Activated T-helper 9 cell treated with anti-CD3 and anti-CD28 coated beads, Interleukin-2, amount 50 U/mL, for 16 hours (primary cell): ENCODE measurements at places on chromosomes 5 and 9.

DNA sequence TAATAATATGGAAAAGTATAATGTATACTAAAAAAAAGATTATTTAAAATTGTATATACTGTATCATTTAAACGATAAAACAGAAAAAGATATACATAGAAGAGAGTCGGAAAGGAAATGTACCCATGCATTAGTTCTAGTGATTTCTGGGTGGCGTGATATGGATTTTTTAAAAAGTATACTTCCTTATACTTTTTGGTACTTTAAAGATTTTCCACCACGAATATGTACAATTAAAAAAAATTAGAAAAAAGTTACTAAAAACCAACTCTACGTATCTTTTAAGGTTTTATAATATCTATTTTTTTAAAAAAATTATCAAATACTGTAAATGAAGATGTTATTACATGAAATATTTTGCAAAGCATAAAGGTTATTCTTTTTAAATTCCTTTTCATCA lies 12.3 kb downstream of the PHF19 start:
- no peak for DNase-seq

- no peak for DNase-seq
Observed at GRCh38 chr5:9201011-9201410, 344.9 kb downstream of the SEMA5A start.

GRCh38 chr5:72597456-72597948 lies 90.3 kb upstream of the ZNF366 start:
- no peak for DNase-seq

DNA sequence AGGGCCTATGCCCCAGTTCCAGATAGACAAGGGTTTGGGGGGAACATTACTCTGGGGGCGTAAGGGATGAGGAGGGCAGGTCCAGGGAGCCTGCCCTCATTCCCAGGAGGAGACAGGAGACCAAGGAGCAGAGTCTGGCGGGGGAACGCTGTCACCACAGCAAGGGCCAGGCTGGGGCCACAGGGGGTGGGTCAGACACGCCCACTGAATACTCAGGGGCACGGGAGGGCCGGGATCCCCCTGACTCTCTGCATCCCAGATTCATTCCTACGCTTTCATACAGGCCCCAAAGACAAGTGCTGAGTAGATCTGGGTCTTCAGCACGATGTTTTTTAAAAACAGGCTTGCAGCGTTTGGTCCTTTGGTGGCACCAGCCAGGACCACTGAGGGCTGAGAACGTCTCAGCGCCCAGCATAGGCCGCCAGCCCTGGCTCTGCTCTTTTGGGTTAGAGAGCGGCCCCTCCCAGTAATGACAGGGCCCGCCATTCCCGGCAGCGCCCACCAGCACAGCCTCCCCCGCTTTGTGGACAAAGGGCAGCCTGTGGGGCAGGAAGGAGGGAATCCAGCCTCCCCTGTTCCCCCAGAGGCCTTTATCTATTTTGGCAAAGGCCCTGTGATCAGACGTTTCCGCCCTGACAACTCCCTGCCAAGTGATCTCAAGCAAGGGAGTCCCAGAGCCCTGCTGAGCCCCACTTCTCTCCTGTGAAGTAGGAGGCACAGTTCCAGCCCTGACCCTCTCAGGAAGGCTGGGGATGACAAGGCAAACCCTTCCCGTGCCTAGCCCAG lies 24.9 kb downstream of the NEK6 start:
- no peak for DNase-seq

- DNase-seq = no peak
Observed at GRCh38 chr9:136401173-136401922, 1.4 kb upstream of the SNAPC4 start.

DNA sequence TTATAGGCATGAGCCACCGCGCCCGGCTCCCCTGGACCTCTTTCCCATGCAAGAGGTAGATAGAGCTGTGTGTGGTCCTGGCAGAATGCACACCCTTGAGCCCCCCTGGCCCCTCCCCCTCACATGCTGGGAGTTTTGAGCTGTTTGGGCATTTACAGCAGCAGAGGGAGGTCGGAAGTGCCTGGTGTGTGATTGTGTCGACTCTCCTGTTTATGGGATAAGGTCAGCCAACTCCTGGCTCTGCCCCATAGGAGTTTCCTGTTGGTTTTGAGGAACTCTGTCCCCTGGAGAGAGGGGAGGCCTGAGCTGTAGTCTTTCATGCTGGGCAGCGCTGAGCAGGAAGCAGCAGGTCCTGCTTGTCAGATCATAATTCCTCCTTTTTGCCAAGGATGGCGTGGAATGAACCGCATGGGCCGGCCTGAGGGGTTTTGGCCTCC lies 6.0 kb downstream of the LRRC8A start:
- DNase-seq = no peak

DNA sequence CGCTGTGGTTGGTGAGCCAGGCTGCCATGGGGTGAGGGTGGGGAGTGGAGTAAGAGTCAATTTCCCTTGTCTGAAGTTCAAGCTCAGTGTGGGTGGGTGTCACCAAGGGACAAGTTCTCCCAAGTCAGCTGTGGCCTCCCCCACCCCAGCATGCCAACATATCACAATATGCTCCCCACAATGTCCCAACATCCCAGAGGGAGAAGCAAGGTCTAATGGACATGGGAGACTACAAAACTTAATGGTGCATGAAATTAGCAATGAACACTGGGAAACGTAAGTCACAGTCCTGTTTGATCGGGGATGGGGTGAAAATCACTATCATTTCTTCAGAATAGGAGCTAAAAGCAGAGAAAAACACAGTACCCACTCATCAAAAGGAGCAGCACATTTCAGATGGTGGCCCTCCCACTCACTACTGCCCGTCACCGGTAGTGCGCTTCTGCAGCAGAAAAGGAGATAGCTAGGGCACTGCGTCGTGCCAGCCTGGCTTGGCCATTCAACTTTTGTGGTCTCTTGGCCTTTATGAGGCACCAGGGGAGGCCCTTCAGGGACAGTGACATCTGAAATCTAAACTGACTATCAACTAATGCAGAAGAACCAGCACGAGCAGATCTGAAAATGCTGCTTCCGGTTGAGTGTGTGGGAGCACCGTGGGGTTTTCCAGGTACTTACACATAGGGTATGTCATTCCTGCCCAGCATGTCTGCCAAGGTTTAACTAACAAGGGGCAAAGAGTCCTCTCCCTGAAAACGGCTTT lies 20.5 kb upstream of the NDFIP1 start:
- DNase-seq = peak; percentile 56

GRCh38 chr5:2514484-2514883 lies 237.0 kb downstream of the IRX2 start:
- DNase-seq = no peak

- DNase-seq = no peak
Observed at GRCh38 chr5:3034449-3034848, 283.0 kb upstream of the IRX2 start.

DNA sequence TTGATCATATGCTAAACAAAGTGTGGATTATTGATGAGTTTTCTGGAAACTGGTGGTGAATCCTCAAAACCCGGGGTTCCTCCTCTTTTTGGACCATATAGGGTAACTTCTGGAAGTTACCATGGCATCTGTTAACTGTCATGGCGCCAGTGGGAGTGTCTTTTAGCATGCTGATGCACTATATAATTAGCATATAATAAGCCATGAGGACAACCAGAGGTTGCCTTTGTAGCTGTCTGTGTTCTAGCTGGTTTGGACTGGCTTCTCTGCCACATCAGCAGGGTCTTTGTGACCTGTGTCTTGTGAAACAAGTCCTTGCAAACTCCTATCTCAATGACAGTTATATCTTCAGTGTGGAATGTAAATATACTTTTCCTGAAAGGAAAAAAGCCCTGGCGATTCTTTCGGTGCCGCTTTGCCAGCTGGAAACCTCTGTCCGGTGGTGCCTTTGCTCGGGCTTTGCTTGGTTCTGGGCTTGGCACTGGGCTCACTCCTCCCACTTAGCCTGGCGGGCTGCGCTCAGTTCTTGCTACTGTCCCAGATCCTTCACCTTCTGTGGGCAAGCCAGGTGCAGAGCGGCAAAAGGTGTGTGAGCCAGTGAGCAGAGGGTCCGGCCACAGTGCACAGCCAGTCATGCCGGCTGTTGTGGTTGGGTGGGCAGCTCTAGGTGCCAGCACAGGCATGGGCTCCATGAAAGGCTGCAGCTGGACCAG lies 20.4 kb downstream of the NXNL2 start:
- DNase-seq = no peak

DNA sequence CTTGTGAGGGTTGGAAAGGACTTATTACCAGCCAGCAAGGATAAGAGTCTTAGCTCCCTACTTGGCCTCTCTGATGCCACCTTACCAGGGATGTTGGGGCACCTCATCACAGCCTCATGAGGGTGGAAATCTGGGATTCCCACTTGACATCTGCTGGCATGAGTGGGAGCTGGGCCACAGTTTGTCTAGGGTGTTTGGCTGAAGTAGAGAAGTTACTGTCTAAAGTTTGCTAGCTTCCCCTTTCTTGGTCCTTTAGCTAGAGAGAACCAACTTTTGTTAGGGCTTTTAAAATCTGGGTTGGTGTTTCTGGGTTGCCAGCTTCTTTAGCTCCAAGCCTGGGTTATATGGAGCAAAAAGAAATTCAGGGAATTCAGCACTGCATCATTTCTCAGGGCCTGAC lies 57.5 kb upstream of the GNA14 start:
- DNase-seq = no peak

- peak; percentile 46 for DNase-seq
Observed at GRCh38 chr5:52787600-52788504, at the start of the genes ITGA1 and PELO. Gene ITGA1, plus strand, starts transcription at chr5:52787916. Its CDS starts 438 bp downstream, at chr5:52788354. Gene PELO, plus strand, starts transcription at chr5:52787916. Its CDS starts 12,479 bp downstream, at chr5:52800395.

GRCh38 chr9:94703488-94704140 lies 22.9 kb upstream of the AOPEP start:
- DNase-seq = no peak

DNA sequence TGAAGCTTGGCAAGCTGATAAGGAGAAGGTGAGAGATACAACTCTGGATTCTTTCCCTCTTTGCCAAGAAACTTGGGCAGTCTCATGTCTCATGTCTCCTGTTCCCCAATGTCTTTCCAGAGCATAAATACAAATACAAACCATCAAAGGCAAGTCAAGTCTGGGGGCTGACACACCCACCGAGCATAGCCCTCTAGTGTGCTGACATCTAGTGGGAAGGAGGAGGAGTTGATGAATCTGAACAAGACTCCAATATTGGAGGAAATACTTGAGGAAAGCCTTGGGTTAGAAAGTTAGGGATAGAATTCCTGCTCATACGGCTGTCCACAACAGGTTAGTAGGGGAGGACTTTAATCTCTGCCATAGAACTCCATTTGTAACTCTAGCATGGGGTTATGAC lies 8.6 kb downstream of the MLANA start:
- DNase-seq = no peak

DNA sequence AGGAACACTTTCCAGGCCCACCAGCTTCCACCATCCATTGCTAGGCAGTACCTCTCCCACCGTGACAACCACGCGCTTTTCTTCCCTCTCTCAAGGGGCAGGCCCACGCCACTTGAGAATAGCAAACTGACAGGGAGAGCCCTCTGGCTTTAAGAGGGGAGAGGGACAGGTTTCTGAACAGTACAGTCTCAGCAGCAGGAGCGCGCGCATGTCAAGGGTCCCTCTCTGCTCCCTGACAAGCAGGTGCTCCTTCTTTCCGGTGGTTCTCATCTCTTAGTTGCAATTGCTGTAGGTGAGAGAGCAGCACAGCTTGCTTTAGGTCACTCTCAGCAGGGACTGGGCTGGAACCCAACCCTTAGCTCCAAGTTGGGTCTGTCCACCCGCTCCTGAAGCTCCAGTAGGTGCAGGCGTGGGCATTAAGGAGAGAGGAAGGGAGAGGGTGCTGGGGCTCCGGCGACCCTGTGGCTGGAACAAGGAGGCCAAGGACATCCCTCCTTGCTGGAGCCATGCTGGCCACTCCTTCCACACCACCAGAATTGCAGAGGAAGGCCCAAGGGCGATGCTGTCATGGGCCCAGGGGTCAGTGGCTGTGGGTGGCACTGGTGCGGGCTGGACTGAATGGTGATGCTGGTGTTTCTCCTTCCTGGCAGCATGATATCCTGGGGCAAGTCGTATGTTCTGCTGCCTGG lies 9.0 kb upstream of the PHF2 start:
- DNase-seq = no peak

- DNase-seq = no peak
Observed at GRCh38 chr5:41735213-41735612, 135.0 kb downstream of the OXCT1 start.

- DNase-seq = no peak
Observed at GRCh38 chr5:14998491-14998890, 126.9 kb upstream of the ANKH start.

DNA sequence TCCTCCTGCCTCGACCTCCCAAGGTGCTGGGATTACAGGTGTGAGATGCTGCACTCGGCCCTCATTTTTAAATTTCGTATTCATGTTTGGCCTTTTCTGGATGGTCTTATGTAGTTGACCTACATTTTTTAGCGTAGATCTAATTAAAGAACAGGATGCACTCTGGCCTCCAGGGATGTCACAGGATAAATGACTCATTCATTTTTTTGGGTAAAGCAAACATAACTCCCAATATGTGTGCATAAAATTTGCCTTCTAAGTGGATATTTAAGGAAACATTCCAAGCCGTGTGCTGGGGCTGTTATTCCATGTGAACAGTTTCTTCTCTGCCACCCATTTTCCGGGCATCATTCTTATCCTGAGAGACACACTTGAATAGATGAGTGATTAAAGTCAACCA lies 501.6 kb downstream of the IRX1 start:
- DNase-seq = no peak

DNA sequence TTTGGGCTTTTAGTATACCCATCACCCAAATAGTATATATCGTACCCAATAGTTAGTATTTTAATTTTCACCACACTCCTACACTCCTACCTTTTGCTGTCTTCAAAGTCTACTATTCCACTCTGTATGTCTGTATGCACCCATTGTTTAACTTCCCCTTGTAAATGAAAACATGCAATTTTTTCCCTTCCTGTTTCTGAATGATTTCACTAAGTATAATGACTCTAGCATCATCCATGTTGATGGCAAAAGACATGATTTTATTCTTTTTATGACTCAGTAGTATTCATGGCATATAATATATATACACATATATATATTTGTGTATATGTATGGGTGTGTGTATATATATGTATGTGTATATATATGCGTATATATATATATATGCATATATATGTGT lies 63.1 kb upstream of the FAM174A start:
- no peak for DNase-seq
